ENCODE measurements at places on chromosomes 4 and X.

DNA sequence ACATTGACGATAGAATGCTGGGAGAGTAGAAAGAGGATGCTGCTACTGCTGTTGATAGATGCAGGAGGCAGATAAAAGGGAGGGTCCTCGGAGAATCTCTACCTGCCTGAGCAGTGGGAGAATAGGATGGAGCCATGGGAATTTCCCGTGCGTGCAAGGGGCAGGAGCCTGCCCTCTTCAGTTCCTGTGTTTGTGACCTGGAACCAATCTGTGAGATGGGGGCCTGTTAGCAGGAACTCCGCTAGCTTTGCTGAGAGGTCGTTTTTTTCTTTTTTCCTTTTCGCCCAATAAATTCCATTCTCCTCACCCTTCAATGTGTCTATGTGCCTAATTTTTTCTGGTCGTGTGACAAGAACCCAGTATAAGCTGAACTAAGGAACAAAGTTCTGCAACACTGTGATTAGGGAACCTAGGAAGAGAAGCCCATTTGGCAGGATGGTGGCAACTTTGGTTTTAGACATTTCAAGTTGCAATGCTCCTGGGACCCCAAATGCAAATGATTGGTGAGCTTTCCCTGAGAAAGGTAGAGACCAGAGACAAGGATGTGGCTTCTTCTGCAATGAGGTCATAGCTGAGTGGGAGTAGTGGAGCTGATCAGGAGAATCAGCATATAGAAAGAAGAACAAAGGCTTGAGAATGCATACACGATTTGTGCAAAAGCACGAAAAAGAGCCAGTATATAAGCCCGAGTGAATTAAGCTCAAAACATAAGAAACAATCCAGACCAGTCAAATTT is 23.9 kb downstream of the SLC39A8 start:
- no peak for DNase-seq

- DNase-seq: no peak
These were observed 81.7 kb downstream of the RTL5 start for GRCh38 chrX:72050011-72050410.

- no peak for DNase-seq
These were observed 11.6 kb downstream of the VEGFC start for GRCh38 chr4:176780995-176781738.

DNA sequence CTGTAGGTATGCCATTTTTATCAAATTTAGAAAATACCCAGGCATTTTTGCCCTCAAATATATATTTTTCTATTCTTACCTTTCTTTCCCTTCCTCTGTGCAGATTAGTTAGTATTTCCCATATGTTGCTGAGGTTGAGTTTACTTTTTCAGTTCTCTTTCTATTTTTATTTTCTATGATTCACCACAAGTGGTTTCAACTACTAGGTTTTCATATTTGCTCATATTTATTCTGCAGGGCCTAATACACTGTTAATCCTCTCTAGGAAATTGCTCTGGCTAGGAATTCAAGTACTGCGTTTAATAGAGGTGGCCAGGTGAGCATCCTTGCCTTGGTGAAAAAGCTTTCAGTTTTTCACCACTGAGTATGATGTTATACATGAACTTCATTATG is 1535.3 kb upstream of the PCDH10 start:
- no peak for DNase-seq

Data from activated CD8-positive, alpha-beta memory T cell treated with anti-CD3 and anti-CD28 coated beads for 1 hour (primary cell).